ENCODE measurements at places on chromosomes 7 and 10. TPM values are rescaled to one million over a fixed set of nuclear protein-coding genes. Genes with fewer than 3 reads are reported as not detected.

DNA sequence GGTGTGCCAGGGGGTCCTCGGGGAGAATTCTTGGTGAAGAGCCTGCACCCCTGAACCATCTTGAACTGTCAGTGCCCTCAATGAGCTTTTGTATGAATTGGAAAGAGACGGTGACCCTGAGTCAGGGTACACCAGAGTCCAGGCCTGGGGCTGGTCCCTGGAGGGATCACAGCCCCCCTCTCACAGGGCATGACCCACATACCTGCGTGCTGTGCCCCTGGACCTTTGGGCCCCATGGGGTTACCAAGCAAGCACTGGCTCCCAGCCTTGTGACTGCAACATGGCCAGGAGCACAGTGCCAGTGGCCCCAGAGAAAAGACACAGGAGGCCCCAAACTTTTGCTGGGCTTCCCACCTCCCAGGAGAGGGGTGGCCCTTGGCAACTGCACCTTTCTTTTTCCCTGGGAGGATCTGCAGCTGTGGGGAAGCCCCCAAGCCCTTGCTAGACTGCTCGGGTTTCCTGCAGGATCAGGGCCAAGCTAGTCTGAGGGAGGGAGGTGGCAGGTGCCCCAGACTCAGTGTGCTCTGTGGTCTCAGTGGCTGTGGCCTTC, 153.5 kb downstream of the ZNF248 start:
- no peak for DNase-seq
- H3K4me3 ChIP-seq, result no peak overlapping the region
- no peaks in the 10 kb centered on the region for H3K4me1 ChIP-seq
- H3K27ac ChIP-seq, result no peak overlapping the region
- no peaks in the 10 kb centered on the region for H3K27me3 ChIP-seq

- no peak within 1 kb of the TSS for H3K27ac ChIP-seq
- peak within 1 kb of the TSS; percentile 63 for H3K4me3 ChIP-seq
- H3K36me3 ChIP-seq, result no peaks in the 10 kb centered on the region
- H3K27me3 ChIP-seq, result peaks cover 42% of the 10 kb centered on the region
Observed at GRCh38 chr7:20786779-20787659, at the start of gene SP8. TSS of gene SP8 (minus strand) at chr7:20786886. CDS start at chr7:20786798, 88 bp downstream.

Gene GPRIN2
- total RNA-seq, result 0.27 TPM

DNA sequence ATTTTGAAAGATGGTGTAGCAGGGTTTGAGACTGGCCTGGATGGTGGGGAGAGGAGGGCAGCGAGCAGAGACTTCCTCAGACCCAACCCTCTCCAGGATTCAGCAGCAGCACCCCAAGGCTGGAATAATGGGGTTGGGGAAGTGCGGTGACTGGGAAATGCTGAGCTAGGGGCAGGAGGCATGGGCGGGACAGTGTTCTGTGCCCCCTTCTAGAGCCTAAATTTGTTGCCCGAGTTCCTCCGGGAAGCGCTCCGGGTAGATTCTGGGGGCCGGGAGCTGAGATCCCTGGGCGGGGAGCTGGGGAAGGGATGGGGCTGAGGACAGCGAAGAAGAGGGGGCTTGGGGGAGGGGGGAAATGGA, at the start of gene CHAT:
CHAT (plus strand) TSS at position 156 of the 360 bp plus-strand sequence; CDS start at position 309, 153 bp downstream.
- peaks cover 9% of the 10 kb centered on the region for H3K4me1 ChIP-seq
- no peak within 1 kb of the TSS for H3K4me3 ChIP-seq
- no peak for DNase-seq
- H3K36me3 ChIP-seq, result no peaks in the 10 kb centered on the region
- peaks cover 14% of the 10 kb centered on the region for H3K27me3 ChIP-seq

DNA sequence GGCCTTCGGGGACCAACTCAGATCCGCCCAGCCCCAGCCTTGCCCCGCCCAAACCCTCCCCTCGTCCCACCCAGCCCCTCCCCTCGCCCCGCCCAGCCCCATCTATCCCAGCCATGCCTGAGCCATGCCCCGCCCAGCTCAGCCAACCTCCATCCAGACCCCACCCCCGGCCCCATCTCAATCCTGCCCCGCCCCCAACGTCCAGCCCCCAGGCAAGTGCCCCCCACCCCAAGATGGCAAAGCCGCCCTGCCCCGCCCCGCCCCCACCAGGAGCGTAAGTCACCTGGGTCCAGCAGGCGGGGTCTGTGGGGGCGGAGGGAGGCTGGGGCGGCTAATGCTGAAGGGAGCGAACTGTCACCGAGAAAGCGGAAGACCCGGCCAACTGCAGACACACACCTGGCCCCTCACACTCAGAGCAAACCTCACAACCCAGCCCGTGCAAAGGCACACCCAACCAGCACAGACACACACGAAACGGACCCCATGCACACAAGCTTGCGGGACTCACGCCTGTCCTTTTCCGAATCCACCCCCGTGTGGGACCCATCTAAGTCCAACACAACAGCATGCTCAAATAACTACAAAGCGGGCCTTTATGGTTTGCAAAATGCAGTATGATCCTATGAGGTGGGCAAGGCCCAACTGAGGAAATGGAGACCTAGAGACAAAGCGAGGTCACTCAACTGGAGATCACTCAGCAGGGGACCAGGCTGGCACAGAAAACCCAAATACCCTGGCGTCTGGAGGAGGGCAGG, 11.5 kb upstream of the OGA start:
- no peaks in the 10 kb centered on the region for H3K27me3 ChIP-seq
- H3K4me1 ChIP-seq, result peaks cover 6% of the 10 kb centered on the region
- no peak for DNase-seq
- no peaks in the 10 kb centered on the region for H3K36me3 ChIP-seq
- peak overlapping the region; percentile 73 for H3K4me3 ChIP-seq

- no peaks in the 10 kb centered on the region for H3K36me3 ChIP-seq
- H3K27ac ChIP-seq, result no peak overlapping the region
- no peak overlapping the region for H3K4me3 ChIP-seq
- H3K27me3 ChIP-seq, result no peaks in the 10 kb centered on the region
- no peaks in the 10 kb centered on the region for H3K4me1 ChIP-seq
- no peak for DNase-seq
Observed at GRCh38 chr10:125689955-125690569, 7.1 kb upstream of the TEX36 start.

Gene KCNMA1
- total RNA-seq, result 168 TPM

GRCh38 chr7:49187543-49188268, 263.4 kb downstream of the CDC14C start:
- no peak for DNase-seq
- no peaks in the 10 kb centered on the region for H3K36me3 ChIP-seq
- no peaks in the 10 kb centered on the region for H3K27me3 ChIP-seq
- no peak overlapping the region for H3K27ac ChIP-seq
- H3K4me3 ChIP-seq, result no peak overlapping the region

GRCh38 chr10:132139526-132139925, 47.2 kb upstream of the DPYSL4 start:
- DNase-seq, result no peak
- no peaks in the 10 kb centered on the region for H3K36me3 ChIP-seq
- H3K27ac ChIP-seq, result no peak overlapping the region
- H3K4me3 ChIP-seq, result no peak overlapping the region
- no peaks in the 10 kb centered on the region for H3K4me1 ChIP-seq
- no peaks in the 10 kb centered on the region for H3K27me3 ChIP-seq

DNA sequence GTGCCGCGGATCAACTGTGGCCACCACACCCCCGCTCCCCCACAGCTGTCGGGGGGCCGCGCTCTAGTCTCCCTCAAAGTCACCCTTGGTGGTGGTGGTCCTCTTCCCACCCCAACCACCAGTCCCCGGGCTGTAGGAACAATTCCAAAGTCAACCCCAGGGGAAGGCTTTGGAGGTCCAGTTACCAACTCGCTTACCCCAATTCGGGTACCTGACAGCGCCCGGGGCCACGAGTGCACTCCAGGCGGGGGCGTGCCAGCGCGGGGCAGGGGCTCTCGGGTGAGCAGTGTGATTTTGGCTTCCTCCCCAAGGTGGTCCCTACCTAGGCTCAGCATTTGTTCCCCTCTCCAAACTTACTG, 584 bp upstream of the ZMIZ1 start:
- no peaks in the 10 kb centered on the region for H3K27me3 ChIP-seq
- peak overlapping the region; percentile 93 for H3K27ac ChIP-seq
- H3K36me3 ChIP-seq, result no peaks in the 10 kb centered on the region
- H3K4me3 ChIP-seq, result peak overlapping the region; percentile 94

Gene PNLIPRP1
- total RNA-seq, result not detected

DNA sequence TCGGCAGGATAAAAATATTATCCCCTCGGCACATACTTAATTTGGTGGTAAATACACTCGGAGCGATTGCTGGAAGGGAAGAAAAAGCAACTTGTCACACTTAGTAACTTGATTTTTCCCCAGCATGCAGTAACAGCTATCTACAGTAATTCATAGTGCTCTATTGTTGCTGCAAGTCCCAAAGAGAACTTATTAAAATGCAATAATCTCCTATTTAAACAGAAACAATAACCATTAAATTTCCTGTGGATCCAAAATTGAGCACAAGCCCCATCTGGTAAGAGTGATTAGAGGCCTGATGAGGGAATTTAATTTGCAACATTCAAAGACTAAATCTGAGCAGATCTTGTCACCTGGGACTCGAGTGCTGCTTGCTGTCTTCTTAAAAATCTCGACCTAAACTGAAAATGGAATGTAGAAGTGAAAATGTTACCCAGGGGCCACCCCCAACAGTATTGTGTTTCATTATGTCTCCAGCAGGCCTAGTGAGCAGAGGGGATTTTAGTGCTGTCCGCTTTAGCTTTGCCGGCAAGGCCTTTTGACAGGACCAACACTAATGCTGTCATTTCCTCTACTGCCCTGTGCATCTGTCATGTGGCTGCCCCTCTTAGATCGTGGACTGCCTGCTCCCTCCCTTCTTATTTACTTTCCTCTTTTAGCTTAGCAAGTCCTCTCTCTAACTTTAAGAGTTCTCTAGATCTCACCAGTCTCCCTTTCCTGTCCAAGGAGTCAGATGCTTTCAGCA, 639.7 kb downstream of the AUTS2 start:
- H3K4me3 ChIP-seq, result no peak overlapping the region
- DNase-seq, result no peak
- H3K36me3 ChIP-seq, result no peaks in the 10 kb centered on the region
- H3K4me1 ChIP-seq, result no peaks in the 10 kb centered on the region
- H3K27ac ChIP-seq, result no peak overlapping the region
- H3K27me3 ChIP-seq, result no peaks in the 10 kb centered on the region

GRCh38 chr10:121188005-121188404, 336.8 kb downstream of the WDR11 start:
- H3K27me3 ChIP-seq, result no peaks in the 10 kb centered on the region
- peaks cover 6% of the 10 kb centered on the region for H3K4me1 ChIP-seq
- DNase-seq, result no peak
- H3K27ac ChIP-seq, result no peak overlapping the region

Gene CFAP69
- total RNA-seq, result 3.8 TPM

- no peaks in the 10 kb centered on the region for H3K27me3 ChIP-seq
- H3K4me3 ChIP-seq, result no peak overlapping the region
- no peak overlapping the region for H3K27ac ChIP-seq
Observed at GRCh38 chr10:2966134-2966533, 101.2 kb upstream of the PFKP start.

DNA sequence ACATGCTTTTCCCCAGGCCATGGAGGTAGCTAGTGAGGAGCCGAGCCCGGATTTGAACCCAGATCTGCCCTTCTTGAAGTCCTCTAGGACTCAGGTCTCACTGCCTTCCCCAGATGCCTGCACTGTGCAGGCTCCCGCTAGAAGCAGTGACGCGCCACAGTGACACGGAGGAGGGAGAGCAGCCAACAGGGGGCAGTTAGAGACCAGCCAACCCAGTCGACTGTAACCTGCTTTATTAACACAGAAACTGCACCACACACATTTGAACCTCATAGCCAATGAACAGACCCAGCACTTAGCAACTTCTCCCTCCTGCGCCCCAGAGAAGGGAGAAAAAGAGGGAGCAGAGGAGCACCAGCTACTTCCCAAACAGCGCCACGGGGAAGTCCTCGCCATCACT, 27.4 kb downstream of the PILRA start:
- H3K27ac ChIP-seq, result no peak overlapping the region
- H3K4me1 ChIP-seq, result no peaks in the 10 kb centered on the region
- no peak overlapping the region for H3K4me3 ChIP-seq

GRCh38 chr10:68153473-68154210, 44.4 kb downstream of the MYPN start:
- DNase-seq, result peak; percentile 15
- H3K27me3 ChIP-seq, result no peaks in the 10 kb centered on the region

GRCh38 chr10:26931223-26931622, 70.5 kb upstream of the ABI1 start:
- DNase-seq, result no peak
- no peaks in the 10 kb centered on the region for H3K27me3 ChIP-seq
- H3K36me3 ChIP-seq, result no peaks in the 10 kb centered on the region
- H3K4me1 ChIP-seq, result peaks cover 3% of the 10 kb centered on the region
- no peak overlapping the region for H3K27ac ChIP-seq

GRCh38 chr7:143391462-143392404, 10.6 kb downstream of the ZYX start:
- H3K27me3 ChIP-seq, result no peaks in the 10 kb centered on the region
- peak overlapping the region; percentile 100 for H3K27ac ChIP-seq
- peak; percentile 75 for DNase-seq
- H3K4me3 ChIP-seq, result peak overlapping the region; percentile 56

DNA sequence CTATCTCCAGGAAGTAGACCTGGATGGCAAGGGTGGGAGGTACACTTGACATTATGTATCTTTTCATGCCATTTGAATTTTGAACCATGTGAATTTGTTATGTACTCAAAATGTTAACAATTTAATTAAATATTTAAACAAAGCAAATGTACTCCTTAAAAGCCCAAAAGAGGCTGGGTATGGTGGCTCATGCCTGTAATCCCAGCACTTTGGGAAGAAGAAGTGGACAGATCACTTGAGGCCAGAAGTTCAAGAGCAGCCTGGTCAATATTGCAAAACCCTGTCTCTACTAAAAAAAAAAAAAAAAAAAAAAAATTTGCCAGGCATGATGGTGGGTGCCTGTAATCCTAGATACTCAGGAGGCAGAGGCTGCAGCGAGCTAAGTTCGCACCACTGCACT, 136.9 kb upstream of the ASAH2 start:
- DNase-seq, result no peak
- H3K4me3 ChIP-seq, result no peak overlapping the region
- no peaks in the 10 kb centered on the region for H3K36me3 ChIP-seq
- H3K4me1 ChIP-seq, result no peaks in the 10 kb centered on the region
- H3K27ac ChIP-seq, result no peak overlapping the region
- no peaks in the 10 kb centered on the region for H3K27me3 ChIP-seq

DNA sequence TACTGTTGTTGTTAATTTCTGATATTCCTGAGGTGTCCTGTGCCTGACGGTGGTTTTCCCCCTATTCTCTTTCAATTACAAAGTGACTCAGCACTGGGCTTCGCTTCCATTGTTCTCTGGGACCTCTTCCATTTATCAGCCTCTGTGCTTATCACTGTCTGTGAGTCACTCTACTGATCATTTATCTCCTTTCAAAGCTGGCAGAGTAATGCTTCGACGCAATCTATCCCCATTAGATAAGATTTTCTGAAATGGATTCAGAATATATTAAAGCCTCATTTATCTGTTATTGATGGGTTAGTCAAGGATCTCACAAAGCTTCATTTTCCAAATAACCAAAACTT, 679.2 kb downstream of the SDK1 start:
- no peak overlapping the region for H3K4me3 ChIP-seq
- no peaks in the 10 kb centered on the region for H3K27me3 ChIP-seq
- H3K4me1 ChIP-seq, result no peaks in the 10 kb centered on the region
- no peak overlapping the region for H3K27ac ChIP-seq
- no peak for DNase-seq

All from thoracic aorta (tissue), 2 donors.